ENCODE measurements at places on chromosomes 3 and 15.

DNA sequence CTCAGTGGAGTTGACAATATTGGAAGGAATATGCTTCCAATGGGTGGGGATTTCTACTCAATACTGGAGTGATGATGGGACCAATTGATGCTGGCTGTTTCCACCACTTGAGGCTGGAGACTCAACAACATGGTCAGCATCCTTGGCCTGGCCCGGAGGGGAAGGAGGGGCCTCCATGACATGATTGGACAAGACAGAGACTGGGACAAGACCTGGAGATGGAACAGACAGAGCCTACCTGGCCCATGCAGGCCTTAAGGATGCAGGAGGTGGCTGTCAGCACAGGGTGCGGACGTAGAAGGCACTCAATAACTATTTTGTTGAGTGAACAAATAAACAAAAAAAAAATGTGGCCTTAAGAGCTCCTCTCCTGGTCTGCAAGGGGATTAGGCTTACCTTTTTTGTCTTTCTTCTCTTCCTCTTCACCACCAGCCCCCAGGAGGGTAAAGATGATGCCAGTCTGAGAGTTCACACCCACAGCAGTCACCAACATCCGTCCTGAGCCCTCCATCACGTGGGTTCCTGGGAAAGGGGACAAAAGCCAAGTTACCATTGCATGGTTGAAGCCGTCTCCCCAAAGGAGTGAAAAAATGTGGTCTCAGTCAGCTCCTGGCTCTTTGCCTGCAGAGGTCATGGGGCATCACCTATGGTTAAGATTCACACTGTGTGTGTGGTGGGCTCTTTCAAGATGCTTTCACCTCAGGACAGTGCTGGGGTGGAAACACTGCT lies 67.1 kb upstream of the SEC13 start:
- H3K4me3 ChIP-seq, result peak overlapping the region; percentile 43
- DNase-seq, result no peak
- peaks cover 13% of the 10 kb centered on the region for H3K27me3 ChIP-seq
- H3K4me1 ChIP-seq, result no peaks in the 10 kb centered on the region

DNA sequence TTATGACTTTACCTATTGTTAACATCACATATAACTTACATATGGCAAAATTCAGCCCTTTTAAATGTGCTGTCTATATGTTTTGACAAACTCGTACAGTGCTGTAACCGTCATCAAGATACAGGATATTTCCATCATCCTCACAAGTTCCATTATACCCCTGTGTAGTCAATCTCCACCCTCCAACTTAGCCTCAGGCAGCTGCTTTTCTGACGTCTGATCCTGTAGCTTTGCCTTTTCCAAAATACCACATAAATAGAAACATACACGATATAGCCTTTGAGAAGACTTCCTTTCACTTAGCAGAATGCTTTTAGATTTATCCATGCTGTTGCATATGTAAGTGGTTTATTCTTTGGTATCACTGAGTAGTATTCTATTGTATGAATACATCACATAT lies 47.1 kb downstream of the SLC12A1 start:
- no peak overlapping the region for H3K4me3 ChIP-seq
- DNase-seq, result no peak
- no peaks in the 10 kb centered on the region for H3K36me3 ChIP-seq
- no peak overlapping the region for H3K27ac ChIP-seq

- no peak overlapping the region for H3K4me3 ChIP-seq
- H3K27ac ChIP-seq, result no peak overlapping the region
- no peaks in the 10 kb centered on the region for H3K4me1 ChIP-seq
- no peak for DNase-seq
Measured at GRCh38 chr3:110344897-110345767, 726.5 kb upstream of the NECTIN3 start.

DNA sequence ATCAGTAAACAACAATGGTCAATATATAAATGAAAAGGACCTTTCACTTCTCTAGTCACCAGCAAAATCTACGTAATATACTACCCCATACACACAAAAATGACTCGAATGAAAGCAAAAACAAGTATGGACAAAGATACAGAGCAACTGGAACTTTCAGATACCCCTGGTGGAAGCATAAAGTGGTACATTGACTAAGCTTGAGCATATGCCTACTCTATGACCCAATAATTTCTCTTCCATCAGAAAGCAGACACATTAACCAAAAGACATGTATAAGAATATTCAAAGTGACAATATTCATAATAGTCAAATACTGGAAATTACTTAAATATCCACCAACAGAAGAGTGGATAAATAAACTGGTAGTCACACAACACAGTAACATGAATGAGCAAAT lies 86.0 kb downstream of the EFL1 start:
- H3K27ac ChIP-seq, result no peak overlapping the region
- no peak for DNase-seq
- no peaks in the 10 kb centered on the region for H3K4me1 ChIP-seq
- peaks cover 2% of the 10 kb centered on the region for H3K27me3 ChIP-seq
- H3K36me3 ChIP-seq, result no peaks in the 10 kb centered on the region

DNA sequence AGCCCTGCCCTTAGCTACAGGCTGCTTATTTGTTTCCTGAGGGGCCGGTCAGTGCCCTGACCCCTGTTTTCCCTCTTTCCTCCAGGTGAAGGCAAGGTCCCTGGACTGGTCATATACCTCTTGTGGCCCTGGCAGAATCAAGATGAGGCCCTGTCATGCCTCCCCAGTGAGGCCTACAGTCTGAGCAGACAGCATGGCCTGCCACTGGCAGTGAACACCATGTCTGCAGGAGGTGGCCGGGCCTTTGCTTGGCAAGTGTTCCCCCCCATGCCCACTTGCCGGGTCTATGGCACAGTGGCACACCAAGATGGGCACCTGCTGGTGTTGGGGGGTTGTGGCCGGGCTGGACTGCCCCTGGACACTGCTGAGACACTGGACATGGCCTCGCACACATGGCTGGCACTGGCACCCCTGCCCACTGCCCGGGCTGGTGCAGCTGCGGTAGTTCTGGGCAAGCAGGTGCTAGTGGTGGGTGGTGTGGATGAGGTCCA lies 1.2 kb downstream of the KLHDC8B start:
- H3K4me3 ChIP-seq, result no peak overlapping the region
- DNase-seq, result no peak
- peaks cover 5% of the 10 kb centered on the region for H3K36me3 ChIP-seq
- peaks cover 7% of the 10 kb centered on the region for H3K4me1 ChIP-seq
- H3K27me3 ChIP-seq, result peaks cover 5% of the 10 kb centered on the region

DNA sequence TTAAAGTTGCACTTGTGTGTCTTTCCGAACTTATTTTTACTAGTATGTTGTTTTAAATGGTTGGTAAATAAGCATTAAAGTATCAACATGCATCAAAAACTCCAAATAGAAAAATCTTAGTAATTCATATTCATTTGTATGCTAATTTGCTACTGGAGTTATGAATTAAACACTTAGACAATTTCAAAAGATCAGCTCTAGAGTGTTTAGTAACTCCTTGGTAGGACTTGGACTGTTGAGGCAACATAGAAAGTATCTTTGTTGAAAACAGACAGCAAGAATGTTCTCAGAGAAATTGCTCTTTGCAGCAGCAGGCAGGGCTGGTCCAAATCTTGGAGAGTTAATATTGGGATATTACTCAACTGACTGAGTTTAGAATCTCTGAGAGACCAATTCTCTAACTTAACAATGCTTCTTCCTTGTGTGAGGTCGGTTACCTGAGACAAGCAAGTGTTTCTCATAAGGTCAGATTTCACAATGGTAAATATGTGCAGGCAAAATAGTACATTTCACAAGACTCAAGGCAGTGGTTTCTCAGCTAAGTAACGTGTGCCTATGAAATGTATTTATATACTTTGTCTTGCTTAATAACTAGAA lies 147.8 kb upstream of the IL12A start:
- DNase-seq, result no peak
- peaks cover 4% of the 10 kb centered on the region for H3K36me3 ChIP-seq
- H3K27ac ChIP-seq, result no peak overlapping the region
- peak overlapping the region; percentile 95 for H3K4me3 ChIP-seq
- H3K4me1 ChIP-seq, result peaks cover 58% of the 10 kb centered on the region

- H3K27ac ChIP-seq, result no peak overlapping the region
- H3K27me3 ChIP-seq, result peaks cover 1% of the 10 kb centered on the region
- DNase-seq, result no peak
- peaks cover 4% of the 10 kb centered on the region for H3K4me1 ChIP-seq
- no peak overlapping the region for H3K4me3 ChIP-seq
Measured at GRCh38 chr3:146705225-146705624, 100.1 kb upstream of the PLSCR5 start.

DNA sequence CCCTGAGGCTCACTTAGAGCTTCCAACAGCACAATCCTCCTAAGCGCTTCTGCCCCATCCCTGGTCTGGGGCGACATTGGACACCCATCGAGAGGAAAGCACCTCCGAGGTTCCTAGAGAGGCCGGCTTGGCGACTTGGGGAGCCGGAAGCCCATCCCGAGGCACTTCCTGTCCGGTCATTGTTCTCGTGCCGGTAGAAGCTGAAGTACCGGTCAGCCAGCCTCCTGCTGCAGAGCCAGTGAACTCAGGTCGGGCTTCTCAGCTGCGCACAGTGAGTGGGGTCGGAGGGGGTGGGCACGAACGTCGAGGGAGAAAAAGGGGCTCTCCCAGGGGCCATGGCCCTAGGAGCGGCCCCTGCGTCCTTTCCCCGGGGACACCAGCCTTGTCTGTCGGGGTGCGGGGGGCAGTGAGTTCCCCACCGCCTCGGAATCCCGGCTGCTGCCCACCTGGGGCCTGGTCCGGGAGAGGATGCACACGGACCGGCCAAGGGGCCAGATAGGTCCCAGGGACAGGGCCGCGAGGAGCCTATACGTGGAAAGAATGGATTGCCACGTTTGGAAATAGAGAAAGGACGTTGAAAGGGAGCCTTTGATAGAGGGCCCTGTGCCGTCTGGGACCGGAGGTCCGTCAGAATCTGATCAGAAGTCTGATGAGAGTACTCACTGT lies at the start of gene ZNF35:
Gene ZNF35 (plus strand): TSS at position 169 of the 666 bp plus-strand sequence. CDS start 2,336 bp downstream, outside the sequence.
- H3K36me3 ChIP-seq, result peaks cover 26% of the 10 kb centered on the region
- H3K4me1 ChIP-seq, result peaks cover 10% of the 10 kb centered on the region
- H3K27ac ChIP-seq, result peak within 1 kb of the TSS; percentile 96
- peak within 1 kb of the TSS; percentile 96 for H3K4me3 ChIP-seq
- no peaks in the 10 kb centered on the region for H3K27me3 ChIP-seq

DNA sequence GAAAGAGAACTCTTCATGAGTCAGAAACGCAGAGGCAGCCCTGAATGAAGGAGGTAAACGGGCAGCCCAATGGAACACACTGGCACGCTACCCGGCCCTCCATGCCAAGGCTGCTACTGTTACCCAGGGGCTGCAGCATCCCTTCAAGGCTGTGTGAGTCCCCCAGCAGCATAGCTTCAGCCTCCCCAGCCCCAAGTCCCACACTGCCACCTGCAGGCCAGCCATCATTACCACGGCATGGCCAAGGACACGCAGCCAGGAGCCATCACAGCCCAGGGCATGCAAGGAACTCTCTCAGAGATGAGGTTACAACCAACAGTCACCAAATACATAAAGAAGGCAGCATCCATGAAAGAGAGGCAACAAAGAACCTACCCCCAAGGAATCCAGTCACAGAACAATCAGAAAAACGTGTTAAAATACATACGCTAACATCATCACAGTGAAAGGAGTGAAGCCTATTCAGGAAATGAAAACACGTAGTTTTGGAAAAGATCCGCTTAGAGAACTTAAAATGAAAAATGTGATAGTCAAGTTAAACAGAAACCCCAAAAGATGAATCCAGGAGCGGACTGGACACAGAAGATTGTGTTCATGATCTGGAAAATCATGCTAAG lies 22.4 kb downstream of the PLA2G4F start:
- H3K36me3 ChIP-seq, result no peaks in the 10 kb centered on the region
- peaks cover 2% of the 10 kb centered on the region for H3K27me3 ChIP-seq

DNA sequence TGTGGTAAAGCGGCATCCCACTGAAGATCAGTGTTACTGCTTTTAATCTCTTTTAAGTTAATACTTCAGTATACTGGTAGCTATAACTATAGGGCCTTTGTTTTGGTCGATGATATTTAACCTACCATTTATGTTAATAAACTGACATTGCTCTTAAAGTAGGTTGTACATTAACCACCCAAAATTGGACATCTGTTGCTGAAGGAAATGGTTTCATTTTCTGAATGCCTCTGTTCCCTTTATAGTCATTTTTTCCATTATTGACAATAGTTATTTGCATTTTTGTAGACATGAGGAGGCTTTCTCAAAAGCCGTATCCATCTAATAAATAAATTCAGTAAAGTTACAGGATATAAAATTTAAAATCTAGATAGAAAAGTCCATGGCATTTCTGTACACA lies 252.4 kb upstream of the UBE2E1 start:
- no peak overlapping the region for H3K27ac ChIP-seq
- no peaks in the 10 kb centered on the region for H3K27me3 ChIP-seq
- H3K4me3 ChIP-seq, result no peak overlapping the region
- no peaks in the 10 kb centered on the region for H3K4me1 ChIP-seq
- H3K36me3 ChIP-seq, result no peaks in the 10 kb centered on the region

GRCh38 chr15:78984041-78984440 lies 39.2 kb upstream of the CTSH start:
- DNase-seq, result no peak
- H3K27me3 ChIP-seq, result peaks cover 9% of the 10 kb centered on the region
- H3K4me3 ChIP-seq, result no peak overlapping the region
- no peak overlapping the region for H3K27ac ChIP-seq
- H3K4me1 ChIP-seq, result no peaks in the 10 kb centered on the region

GRCh38 chr15:89085289-89085926 lies 2.8 kb upstream of the ABHD2 start:
- no peak overlapping the region for H3K27ac ChIP-seq
- no peaks in the 10 kb centered on the region for H3K27me3 ChIP-seq
- H3K4me1 ChIP-seq, result peaks cover 7% of the 10 kb centered on the region
- no peak for DNase-seq
- H3K4me3 ChIP-seq, result no peak overlapping the region
- no peaks in the 10 kb centered on the region for H3K36me3 ChIP-seq

GRCh38 chr15:92625251-92625980 lies 30.2 kb downstream of the FAM174B start:
- peak overlapping the region; percentile 42 for H3K27ac ChIP-seq
- peaks cover 10% of the 10 kb centered on the region for H3K27me3 ChIP-seq
- H3K36me3 ChIP-seq, result peaks cover 48% of the 10 kb centered on the region
- peak overlapping the region; percentile 70 for H3K4me3 ChIP-seq
- H3K4me1 ChIP-seq, result peaks cover 38% of the 10 kb centered on the region

- no peak for DNase-seq
- H3K4me3 ChIP-seq, result peak overlapping the region; percentile 98
- peaks cover 7% of the 10 kb centered on the region for H3K27me3 ChIP-seq
- H3K27ac ChIP-seq, result peak overlapping the region; percentile 72
Measured at GRCh38 chr3:49006408-49007067, 653 bp upstream of the WDR6 start.

GRCh38 chr15:82952158-82953081 lies at the start of gene HOMER2:
HOMER2 (minus strand) TSS chr15:82952720; CDS start chr15:82952535, 185 bp downstream.
- H3K36me3 ChIP-seq, result no peaks in the 10 kb centered on the region
- H3K4me1 ChIP-seq, result no peaks in the 10 kb centered on the region
- peak within 1 kb of the TSS; percentile 84 for H3K4me3 ChIP-seq

Data from endothelial cell (in vitro differentiated cells).